ENCODE measurements at places on chromosomes 7 and 10.

DNA sequence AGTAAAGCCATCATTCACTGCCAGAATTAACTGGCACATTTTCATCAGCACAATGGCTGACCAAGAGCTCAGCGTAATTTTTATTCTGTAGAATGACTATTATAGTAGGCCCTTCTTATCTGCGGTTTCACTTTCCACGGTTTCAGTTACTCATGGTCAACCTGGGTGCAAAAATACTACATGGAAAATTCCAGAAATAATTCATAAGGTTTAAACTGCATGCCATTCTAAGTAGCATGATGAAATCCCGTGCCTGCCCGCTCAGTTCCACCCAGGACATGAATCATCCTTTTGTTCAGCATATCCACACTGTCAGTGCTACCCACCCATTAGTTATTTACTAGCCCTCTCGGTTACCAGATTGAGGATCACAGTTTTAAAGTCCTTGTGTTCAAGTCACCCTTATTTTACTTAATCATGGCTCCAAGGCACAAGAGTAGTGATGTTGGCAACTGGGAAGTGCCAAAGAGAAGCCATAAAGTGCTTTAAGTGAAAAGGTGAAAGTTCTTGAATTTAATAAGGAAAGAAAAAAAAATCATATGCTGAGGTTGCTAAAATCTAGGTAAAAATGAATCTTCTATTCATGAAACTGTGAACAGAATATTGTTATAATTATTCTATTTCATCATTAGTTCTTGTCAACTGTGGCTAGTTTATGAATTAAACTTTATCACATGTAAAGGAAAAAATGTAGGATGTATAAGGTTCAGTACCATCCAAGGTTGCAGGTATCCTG is 204.9 kb downstream of the DOCK4 start:
- DNase-seq, result no peak

DNA sequence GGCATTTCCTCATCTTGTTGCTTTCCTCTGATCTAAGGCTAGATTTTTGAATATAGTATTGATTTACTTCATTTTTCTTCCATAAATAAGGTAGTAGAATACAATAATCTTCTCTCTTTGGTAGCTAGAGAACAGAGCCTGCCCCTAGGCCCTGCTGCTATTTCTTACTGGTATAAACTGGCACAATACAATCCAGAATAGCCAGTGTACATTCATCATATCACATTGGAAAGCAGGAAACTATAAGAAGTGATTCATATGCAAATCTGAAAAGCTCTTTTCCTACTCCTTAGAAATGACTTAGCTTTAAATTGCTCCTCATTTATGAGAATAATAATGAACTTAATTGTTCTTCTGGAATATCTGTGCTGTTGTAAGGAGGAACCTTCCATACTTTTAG is 100.2 kb downstream of the KCND2 start:
- DNase-seq, result no peak

DNA sequence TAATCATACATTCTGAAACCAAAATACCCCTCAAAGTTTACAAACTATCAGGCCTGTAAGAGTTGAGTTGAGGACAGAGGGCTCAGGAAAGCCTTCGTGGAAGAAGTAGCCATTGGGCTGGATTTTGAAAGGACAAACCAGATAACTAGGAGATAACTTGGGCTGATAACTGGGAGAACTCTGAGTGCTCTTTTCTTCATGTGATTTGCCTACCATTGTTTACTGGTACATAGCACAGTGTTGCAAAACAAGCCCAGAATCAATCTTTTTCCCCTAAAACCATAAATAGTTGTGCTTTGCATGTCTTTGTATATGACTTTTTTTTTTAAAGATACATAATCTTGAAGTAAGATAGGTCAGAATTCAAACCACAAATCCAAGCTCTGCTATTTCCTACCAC is 106.7 kb upstream of the ITGB1 start:
- no peak for DNase-seq

GRCh38 chr10:110407301-110408170 is 90.2 kb upstream of the DUSP5 start:
- no peak for DNase-seq

DNA sequence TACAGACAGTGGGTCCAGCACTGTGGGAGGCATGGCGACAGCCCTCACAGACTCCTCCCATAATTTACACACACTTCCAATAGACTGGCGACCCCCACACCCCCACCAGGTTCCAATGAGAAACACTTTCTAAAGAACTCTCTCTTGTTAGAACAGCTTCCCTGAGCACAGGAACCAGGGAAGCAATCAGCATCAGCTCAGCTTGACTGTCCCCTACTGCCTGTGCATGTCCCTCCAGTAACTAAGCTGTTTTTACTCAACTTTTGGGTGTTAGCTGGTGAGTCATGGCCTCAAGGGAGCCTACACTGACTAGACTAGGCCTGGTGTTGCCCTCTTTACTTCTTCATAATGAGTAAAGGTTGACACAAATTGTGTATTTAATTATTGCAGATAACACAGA is 32.6 kb upstream of the HERPUD2 start:
- no peak for DNase-seq

GRCh38 chr10:61757525-61758397 is 95.0 kb downstream of the CABCOCO1 start:
- peak; percentile 15 for DNase-seq

DNA sequence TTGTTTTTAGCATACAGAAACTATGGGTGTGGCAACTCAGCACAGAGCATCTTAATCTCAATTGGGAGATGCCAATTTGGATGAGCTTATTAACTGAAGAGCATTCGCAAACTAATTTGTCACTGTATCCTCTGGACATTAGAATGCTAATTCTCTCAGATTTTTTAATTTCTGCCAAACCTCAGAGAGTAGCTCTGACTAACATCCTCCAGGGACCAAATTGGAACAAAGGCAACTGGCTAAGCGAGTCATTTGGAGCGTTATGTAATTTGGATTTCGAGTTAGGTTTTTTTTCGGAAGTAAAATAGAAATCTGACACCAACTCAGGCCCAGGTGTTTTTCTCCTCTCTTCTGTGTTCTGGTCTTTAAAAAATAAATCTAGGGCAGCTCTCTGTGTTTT is 201.9 kb downstream of the BMPER start:
- DNase-seq, result peak; percentile 57

DNA sequence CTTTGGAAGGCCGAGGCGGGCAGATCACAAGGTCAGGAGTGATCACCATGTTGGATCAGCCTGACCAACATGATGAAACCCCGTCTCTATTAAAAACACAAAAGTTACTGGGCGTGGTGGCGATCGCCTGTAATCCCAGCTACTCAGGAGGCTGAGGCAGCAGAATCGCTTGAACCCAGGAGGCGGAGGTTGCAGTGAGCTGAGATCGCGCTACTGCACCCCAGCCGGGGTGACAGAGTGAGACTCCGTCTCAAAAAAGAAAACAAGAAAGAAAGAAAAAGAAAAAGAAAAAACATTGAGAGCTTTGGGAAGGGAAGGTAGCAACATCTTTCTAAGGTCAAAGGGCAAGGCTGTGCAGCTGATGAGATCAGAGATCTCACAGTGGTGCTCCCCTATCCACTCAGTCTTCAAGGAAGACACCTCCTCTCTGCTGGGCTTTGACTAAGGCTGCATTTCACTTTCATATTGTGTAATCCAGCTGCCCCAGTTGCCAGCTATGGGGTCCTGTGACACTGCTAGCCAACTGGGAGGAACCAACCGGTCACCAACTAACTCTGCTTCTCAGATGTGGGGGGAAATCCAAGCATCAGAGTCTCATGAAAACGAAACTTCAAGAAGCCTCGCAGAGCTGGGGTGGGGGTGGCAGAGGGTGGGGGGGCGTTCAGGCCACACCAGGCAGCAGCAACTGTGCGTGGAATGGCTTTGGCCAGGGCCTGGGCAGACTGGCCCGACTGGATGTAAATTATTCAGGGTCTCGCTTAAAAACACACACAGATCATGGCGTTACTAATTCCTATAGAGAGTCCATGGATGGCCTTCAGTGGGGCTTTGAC is 1.5 kb downstream of the IL15RA start:
- no peak for DNase-seq

GRCh38 chr10:78596556-78596955 is 472.2 kb upstream of the ZMIZ1 start:
- DNase-seq, result no peak

- DNase-seq, result no peak
Observed at GRCh38 chr7:47188653-47189315, 393.1 kb downstream of the TNS3 start.

DNA sequence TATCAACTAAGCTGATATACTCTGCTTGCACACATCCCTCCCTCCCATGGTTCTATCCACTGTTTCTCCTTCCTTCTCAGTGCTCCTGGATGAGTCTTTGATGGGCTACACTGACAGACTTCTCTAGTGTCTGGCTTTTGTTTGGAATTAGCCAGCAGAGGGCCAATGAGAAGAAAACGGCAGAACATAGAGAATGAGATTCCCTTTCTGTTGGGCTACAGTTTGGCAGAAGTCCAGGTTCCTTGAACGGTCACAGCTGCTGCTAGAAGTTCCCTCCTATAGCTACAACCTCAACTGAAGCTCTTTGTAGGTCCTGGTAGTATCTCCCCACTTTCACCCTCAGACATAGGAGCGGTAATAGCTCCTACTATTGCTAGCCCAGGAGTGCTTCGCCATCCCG is 251.1 kb upstream of the LRRN3 start:
- peak; percentile 20 for DNase-seq

GRCh38 chr10:131909929-131910328 is 9.1 kb downstream of the PPP2R2D start:
- DNase-seq, result no peak

DNA sequence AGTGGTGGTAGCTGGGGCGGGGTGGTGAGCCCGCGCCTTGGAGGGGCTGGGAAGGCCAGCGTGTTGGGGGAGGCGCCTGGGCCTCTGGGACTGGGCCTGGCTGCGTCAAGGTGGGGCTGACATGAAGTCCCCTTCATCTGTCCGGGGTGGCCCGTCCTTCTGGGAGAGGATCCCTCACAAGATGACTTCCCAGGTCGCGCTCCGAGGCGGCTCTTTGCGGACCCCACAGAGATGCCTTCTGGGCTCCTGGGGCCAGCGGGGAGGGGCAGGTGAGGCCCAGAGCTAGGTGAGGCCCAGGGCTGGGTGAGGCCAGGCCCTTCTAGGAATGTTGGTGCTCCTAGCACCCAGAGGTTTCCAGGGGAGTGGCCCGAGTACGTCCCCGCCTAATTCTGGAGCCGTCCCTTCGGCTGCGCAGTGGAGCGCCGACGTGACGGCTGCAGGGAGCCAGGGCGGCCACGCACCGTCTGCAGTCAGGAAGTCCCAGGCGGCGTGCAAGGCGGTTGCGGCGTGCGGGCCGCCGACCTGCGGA is 58.2 kb upstream of the NUPR2 start:
- DNase-seq, result no peak

- DNase-seq, result no peak
Observed at GRCh38 chr10:76763376-76763775, 874.2 kb downstream of the KCNMA1 start.

Data from fibroblast of skin of left biceps (primary cell).